Activated naive CD4-positive, alpha-beta T cell (primary cell): ENCODE measurements at places on chromosomes 6 and 20.

GRCh38 chr6:33863723-33864440 is 60.1 kb upstream of the MLN start:
- DNase-seq = no peak

DNA sequence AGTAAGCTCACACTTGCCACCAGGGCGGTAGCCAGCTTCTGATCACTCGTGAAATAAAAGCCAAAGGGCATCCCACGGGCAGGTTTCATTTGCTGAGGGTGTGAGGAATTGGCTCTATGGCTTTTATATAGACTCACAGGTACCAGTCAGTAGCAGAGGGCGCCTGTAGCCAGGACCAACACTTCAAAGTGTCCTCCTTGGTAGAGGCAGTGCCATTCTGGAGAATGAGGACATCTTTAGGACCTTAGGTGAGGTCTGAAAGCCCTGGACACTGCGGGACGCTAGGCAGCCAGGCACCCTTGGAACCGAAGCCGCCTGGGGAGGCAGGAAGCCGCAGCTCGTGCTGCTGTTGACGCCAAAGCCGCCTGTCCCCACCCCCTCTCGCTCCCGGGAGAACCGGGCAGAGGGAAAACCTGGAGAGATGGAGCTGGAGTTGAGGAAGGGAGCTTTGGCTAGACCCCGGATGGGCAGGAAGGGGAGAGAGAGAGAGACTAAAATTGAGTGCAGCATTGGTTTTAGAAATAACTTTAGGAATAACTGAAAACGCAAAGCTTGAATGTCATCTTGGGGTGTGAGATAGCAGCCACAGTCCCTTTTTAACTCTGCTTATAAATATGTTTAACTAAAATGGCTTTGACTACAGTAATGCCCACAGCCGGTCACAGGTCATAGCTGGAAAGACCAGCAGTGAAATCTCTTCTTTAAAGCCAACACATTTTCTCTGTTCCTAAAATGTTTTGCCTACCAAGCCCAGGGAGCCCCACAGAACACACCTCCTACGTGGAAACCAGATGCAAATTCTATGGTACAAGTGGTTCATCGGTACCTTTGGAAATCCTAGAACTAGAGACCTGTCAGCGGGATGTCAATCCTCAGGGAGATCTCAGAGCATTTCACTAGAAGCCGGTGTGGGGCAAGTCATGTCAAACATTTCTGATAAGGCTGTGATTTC is 128.5 kb upstream of the CDYL start:
- DNase-seq = no peak

DNA sequence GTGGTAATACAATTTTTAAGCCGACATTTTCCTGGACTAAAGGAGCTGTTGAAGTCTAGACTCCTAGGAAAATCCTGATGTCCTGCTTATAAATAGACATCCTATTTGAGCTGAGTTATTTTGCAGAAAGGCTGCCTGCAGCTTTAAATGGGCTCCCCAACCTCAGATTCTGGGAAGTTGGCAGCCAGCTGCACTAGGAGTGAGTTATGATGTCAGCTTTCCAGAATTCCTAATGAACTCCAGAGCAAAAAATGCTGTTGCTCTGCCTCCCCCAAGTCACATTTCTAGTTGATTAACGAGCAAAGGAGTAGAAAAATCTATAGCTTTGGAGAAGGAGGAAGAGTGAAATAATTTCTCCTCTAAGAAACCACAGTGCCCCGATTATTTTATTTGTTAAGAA is 346.3 kb upstream of the SULF2 start:
- DNase-seq = no peak

- no peak for DNase-seq
These were observed 48.9 kb downstream of the HIVEP1 start for GRCh38 chr6:12060780-12061609.
